ENCODE measurements at places on chromosomes 7 and 10. TPM values are rescaled to one million over a fixed set of nuclear protein-coding genes. Genes with fewer than 3 reads are reported as not detected.

Gene ZNF488
- not detected for total RNA-seq

DNA sequence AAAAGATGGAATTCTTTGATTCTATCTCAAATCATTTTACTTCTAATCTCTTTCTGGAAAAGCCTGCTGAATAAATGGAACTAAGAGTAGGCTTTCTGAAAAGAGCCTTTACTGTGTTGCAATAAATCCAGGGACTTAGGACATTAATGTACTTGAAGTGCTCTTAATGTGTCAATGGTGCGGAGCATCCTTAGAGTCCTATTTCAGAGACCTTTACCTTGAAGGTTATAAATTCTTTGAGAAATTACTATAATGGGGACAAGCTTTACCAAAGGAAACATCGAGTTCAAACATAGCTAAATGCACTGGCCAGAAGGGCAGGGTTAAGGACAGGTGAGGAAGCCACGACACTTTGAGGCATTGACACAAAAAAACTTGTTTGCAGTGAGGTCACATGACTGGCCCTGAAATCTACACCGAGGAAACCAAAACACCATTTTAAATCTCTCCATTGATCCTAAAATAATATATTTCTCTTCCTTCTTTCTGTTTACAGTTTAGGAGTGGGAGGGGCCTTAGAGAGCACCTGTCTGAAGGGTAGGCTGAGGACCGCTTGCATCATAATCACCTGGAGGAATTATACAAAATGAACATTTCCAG is 48.1 kb upstream of the EXOC6 start:
- no peak for DNase-seq

DNA sequence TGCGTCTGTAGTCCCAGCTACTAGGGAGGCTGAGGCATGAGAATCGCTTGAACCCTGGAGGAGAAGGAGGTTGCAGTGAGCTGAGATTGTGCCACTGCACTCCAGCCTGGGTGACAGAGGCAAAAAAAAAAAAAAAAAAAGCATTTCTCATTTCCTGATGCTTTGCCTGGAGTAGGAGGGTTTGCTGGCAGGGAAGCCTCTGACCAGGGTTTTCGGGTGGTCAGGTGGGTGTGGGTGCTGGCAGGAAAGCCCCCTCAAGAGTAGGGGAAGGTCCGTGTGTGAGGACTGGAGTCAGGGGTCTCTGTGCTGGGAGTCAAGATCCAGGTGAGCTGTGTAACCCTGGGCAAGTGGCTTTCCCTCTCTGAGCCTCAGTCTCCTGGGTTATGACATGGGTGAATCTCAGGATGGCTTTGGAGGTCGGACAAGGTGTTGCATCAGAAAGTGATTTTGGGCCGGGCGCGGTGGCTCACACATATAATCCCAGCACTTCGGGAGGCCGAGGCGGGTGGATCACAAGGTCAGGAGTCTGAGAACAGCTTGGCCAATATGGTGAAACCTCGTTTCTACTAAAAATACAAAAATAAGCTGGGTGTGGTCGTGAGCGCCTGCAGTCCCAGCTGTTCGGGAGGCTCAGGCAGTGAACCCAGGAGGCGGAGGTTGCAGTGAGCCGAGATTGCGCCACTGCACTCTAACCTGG is 3.2 kb downstream of the AMZ1 start:
- DNase-seq = peak; percentile 82

- DNase-seq = no peak
Observed at GRCh38 chr10:43024524-43024923, 52.3 kb upstream of the RET start.

- DNase-seq = no peak
Observed at GRCh38 chr7:69598487-69599285, 411 bp downstream of the AUTS2 start.
